ENCODE measurements at places on chromosomes 6 and 20.

DNA sequence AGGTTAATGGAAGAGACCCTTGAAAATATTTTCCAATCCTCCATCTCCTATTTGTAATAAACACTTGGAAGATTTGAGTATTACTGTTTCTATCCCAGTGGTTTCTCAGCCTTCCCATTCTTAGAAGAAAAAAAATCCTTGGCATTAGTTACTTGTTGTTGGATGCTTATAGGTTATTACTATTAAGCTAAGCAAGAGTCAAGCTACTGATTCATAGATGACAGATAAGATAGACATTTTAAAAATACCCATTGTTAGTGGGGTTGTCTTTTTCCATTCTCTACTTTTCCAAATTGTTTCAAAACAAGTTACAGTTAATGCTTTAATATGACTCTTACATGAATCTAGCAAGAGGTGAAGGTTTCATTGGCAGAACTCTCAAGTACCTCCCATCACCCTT lies 158.5 kb downstream of the HIVEP2 start:
- no peak for DNase-seq

GRCh38 chr6:159169557-159170332 lies 545 bp downstream of the FNDC1 start:
- no peak for DNase-seq

- DNase-seq = no peak
These were observed 52.0 kb downstream of the JPH2 start for GRCh38 chr20:44135012-44135412.

DNA sequence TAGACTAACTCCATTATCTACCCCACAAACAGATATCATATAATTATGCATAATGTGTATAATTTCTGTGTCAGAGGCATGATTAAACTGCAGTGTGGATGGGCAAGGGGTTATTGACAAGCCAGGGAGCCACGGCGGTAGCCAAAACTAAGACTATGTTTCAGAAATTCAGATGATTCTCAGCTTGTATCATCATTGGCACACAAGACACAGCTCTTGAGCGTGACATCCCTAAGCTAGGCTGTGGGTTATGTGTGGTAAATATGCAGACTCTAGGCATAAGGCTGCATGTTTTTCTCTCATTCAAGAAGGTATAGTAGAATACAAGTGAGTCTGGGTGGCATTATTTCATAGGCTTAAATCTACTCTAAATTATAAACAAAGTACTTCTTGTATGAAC lies 154.3 kb downstream of the KLHL32 start:
- no peak for DNase-seq

- DNase-seq = no peak
These were observed 69.4 kb downstream of the FYN start for GRCh38 chr6:111803804-111804203.

DNA sequence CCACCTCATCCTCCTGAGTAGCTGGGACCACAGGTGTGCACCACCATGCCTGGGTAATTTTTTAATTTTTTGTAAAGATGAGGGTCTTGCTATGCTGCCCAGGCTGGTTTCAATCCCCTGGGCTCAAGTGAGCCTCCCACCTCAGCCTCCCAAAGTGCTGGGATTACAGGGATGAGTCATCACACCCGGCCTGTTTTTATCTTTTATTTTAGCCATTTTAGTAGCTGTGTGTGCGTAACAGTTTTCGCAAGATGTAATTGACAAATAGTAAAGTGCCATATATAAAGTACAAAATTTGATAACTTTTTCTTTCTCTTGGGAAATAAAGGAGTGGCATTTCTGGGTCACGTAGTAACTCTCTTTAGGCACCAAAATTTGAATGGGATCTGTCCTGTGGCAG lies 21.4 kb downstream of the SNAI1 start:
- DNase-seq = no peak

GRCh38 chr6:105014954-105015353 lies 58.0 kb downstream of the LIN28B start:
- DNase-seq = no peak

- peak; percentile 46 for DNase-seq
These were observed 51.7 kb downstream of the CHMP4B start for GRCh38 chr20:33862709-33863403.

- no peak for DNase-seq
These were observed 151.6 kb upstream of the GMDS start for GRCh38 chr6:2396846-2397630.

GRCh38 chr6:56949925-56950495 lies 4.9 kb upstream of the BEND6 start:
- DNase-seq = no peak

DNA sequence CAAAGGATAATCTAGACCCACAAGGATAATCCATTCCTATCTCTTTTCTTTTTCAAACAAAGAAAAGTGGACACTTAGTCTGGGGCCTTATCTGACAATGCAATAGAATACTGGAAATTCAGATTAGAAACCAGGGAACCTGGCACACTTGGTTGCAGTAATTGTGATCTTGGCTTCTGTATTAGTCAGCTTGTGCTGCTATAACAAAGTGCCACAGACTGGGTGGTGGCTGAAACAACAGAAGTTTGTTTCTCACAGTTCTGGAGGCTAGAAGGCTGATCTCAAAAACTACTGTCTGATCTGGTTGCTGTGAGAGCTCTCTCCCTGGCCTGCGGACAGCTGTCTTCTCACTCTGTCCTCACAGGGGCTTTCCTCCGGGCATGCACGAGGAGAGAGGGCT lies 49.4 kb downstream of the SNRNP48 start:
- DNase-seq = no peak

DNA sequence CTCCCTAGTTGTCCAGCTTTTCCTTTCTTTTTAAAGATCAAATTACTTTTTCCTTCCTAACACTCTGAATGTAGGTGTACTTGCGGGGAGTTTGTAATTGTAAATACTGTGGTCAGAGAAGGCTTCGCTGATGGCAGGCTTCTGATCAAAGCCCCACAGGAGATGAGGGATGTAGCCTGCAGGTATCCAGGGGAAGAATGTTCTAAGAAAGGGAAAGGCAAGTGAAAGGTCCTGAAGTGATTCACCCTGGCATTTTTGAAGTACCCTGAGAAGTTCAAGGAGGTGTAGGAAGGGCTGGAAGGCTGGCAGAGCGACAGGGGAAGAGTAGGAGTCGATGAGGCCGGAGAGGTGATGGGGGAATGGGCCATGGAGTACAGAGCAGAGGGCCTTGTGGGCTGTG lies 38.2 kb upstream of the CCN6 start:
- no peak for DNase-seq

DNA sequence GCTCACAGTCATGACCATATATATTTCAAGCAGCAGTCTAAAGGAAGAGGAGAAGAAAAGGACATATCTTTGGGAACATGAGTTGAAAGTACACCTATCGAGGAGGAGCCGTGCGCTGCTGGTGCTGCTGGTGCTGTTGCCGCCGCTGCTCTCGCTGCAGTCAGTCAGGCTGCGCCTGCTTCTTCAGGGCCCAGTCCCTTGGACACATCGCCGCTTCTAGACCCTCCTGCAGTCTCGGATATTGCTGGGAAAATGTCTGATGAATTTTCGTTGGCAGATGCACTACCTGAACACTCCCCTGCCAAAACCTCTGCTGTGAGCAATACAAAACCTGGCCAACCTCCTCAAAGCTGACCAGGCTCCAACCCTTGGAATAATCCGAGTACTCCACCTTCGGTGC lies 8.2 kb upstream of the ASCC3 start:
- DNase-seq = no peak

DNA sequence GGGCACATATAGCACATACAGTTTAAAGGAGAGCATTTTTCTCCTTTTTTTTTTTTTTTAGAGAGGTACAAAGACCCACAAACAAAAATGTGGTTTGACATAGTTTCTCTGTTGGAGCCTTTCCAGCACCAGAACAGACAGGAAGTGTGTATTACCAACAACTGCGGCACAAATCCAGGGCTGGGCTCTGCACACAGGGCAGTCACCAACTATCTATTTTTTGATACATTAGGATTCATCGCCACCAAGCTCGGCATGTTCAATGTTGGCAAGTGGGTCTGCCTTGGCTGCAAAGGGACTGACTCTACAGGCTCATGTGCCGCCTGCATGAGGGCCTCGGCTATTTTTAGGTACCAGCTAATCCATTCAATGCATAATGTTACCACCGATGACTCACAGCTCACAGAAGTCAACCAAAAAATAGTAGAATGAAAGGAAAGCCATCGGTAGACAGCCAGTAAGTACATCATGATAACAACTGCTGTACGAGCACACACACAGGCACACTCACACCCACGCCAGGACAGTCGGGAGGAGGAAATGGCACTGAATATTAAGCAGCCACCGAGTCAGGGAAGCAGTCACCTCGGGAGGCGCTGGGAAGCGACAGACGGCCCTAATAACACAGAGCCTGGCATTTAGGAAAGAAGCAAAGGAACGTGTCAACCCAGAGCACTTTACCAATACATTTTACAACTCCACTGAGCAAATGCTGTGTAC lies 81.6 kb downstream of the GMPR start:
- DNase-seq = peak; percentile 84

DNA sequence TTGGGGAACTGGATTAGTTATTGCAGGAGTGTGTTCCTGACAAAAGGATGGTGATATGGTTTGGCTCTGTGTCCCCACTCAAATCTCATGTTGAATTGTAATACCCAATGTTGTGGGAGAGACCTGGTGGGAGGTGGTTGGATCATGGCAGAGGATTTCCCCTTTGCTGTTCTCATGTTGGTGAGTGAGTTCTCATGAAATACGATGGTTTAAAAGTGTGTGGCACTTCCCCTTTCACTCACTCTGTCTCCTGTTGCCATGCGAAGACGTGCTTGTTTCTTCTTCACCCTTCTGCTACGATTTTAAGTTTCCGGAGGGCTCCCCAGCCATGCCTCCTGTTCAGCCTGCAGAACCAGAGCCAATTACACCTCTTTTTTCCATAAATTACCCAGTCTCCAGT lies 16.2 kb upstream of the TREM1 start:
- DNase-seq = no peak

GRCh38 chr20:62452475-62453095 lies 23.2 kb downstream of the GATA5 start:
- DNase-seq = no peak

DNA sequence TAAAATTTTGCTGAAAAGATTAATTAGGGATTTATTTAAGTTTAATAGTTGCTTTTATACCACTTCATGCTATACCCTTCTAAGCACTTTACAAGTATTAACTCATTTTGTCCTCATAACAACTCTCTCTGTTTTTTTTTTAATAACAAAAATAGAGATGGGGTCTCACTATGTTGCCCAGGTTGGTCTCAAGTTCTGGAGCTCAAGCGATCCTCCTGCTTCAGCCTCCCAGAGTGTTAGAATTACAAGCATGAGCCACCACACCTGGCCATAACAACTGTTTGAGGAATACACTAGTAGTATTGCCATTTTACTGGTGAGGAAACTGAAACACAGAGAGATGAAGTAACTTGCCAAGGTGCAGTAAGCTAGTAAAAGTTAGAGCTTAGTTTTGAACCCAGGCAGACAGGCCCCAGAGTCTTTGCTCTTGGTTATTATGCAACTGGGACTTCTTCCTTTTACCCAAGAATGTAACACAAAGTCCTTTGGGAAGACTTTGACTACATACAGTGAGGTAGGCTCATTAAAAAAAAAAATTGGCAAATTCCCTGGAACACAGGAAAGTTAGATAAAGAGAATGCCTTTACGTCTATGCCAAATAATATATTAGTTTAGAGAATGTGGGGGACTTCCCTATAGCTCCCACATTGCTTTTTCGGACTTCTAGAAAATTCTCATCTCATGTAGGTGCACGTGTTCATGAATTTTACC lies 11.4 kb downstream of the ANKS1A start:
- DNase-seq = no peak

GRCh38 chr6:138691595-138692057 lies 81.9 kb upstream of the CCDC28A start:
- peak; percentile 14 for DNase-seq

GRCh38 chr6:30727920-30728553 lies 7.9 kb downstream of the TUBB start:
- no peak for DNase-seq

DNA sequence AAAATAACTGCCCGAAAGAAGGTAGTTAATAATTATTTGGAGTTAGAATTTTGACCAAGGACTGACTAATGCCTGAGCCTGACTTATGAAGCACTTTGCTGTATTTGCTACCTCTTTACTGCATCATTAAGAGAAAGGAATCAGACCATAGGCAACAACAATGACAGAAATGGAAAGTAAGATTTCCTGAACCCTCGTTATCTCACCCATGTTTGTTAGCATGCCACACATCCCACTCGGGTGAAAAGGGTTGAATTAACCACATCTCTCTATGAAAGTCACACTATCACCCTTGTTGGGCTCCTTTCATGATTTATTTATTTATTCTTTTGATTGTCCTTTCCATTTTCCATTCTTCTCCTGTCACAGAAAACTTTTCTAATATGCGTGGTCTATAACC lies 59.6 kb downstream of the OLIG3 start:
- no peak for DNase-seq

DNA sequence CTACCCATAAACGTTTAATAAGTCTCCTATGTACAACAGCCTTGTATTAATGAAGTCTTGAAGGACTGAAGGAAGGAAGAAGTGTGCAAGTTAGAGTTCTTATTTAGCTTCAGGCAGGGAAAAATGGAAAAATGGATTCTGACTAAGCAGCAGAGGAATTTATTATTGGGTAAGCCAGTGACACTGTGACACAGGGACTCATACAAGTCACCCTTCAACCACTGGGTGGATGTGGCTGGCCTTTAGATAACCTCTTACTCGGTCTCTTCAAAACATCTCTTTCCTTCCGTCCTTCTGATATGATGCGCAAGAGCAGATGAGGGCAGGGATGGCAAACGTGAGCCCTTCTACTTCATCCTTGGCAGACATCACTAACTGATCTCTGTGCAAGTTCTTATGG lies 145.6 kb downstream of the DHX35 start:
- no peak for DNase-seq

DNA sequence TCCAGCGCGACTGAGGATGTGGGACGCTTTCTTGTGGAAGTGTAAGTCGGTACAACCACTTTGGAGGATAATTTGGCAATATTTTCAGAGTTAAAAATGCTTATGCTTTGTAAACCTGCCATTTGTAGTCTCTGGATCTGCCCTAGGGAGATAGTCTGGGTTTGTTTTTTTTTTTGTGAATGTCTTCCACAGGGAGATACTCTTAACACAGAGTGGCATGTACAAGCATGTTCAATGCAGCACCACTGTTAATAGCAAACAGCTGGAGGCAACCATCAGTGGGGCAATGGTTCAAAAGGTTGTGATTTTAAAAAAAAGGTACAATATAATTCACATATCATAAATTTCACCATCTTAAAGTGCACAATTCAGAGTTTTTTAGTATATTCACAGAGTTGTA lies 22.4 kb downstream of the SLC9A8 start:
- no peak for DNase-seq

DNA sequence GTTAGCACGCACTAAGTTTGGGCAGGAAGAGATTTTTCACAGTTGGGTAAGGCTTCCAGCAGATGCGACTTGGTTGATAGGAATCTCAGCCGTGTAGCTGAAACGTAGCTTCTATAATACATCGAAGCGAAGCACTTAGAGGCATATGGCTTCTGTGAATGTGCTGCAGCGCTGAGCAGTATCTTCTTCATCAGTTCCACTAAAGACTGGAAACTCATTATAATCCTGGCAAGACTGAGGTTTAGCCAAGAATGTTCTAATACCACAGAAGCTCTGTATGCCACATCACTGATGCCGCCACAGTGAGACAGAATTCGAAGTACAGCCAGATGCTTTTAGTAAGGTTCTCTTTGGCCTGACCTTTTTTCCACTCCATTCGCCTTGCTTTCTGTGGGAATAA lies 680.2 kb upstream of the AGPAT4 start:
- no peak for DNase-seq

Measured in HS-27A (cell line).